ENCODE measurements at places on chromosomes 2 and 18.

DNA sequence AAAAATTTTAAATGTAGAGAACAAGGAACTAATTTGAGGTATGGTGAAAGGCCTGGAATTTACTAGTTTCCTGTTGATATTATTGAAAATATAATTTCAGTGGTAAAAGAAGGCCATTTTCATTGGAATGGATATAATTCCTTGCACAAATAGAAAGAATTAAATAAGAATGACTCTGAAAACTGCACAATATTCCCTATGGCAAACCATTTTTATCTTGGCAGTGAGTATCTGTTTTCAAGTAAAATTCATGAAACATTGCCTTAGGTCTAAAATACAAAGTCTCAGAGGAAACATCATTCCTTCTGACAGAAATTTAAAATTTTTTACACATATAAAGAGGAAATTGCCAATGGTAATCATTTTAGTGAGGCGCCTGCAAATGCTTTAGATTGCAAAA is 1468.3 kb downstream of the LRP1B start:
- no peak for DNase-seq

GRCh38 chr2:29518010-29518409 is 402.8 kb downstream of the CLIP4 start:
- no peak for DNase-seq

DNA sequence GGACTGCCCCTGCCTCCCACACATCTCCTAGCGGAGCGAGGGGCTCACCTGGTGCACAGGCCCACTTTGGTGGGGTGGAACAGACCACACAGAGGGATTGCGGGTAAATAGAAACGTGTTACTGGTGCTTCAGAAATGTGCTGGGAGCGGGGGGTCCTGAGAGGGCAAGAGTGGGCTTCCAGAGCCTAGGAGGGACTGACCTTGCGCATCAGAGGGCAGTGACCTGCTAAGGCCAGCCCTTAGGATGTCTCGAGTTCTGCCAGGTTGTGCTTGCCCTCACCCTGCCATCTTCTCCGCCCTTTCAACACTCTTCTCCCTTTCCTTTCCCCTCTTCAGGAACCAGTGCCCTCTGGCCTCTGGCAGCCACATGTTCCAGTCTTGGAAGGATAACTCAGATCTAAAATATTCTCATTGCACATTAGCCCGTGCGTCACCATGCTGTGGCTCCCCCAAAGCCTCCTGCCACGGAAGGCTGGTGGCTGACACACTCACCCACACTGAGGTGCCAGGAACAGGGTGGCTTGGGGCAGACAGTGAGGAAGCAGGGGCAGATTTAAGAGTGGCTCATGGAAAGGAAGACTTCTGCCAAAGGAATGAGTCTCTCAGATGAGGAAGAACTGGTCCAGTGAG is 89.6 kb downstream of the MCFD2 start:
- DNase-seq = no peak

DNA sequence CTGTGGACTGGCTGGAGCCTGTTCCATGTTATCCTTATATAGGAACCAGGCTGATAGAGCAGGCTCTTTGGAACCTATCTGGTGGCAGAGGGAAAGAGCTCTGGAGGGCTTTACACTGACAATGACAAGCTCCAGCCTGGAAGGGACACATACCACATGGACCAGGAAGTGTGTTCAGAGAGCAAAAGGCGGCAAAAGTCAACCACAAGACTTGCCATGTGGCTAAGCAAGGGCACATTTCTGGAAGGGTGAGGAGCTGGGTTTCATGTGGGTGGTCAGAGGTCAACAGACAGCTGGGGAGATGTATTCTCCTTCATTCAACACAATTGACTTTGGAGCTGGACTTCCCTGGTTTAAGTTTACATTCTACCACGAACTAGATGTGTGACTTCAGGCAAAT is 325.2 kb downstream of the DYSF start:
- no peak for DNase-seq

GRCh38 chr2:97354576-97354975 is 235.1 kb downstream of the ANKRD36B start:
- DNase-seq = no peak

DNA sequence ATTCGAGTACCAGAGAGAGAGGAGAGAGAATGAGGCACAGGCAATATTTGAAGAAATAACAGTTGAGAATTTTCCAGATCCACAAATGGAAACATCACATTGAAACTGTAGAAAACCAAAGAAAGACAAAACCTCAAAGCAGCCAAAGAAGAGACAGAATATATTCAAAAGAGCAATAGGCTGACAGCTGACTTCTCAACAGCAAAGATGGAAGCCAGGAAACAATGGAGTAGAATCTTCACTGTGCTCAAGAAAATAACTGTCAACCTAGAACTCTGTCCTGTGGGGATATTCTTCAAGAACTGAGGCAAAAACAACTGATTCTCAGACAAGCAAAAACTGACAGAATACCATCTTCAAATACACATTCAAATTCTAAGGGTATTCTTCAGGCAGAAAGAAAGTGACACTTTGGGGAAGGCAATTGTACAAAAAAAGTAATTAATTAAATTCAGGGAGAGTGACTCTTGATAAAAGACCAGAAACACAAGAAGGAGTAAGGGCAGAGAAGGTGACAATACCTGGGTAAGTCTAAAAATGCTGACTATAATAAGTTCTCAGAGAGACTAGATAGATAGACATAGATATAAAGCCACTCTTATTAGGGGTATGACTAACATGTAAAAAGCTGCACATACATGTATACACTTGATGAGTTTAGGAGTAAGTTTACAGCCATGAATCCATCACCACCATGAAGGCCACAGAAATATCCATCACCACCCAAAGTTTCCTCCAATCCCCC is 25.6 kb downstream of the ANKMY1 start:
- DNase-seq = no peak

- DNase-seq = no peak
Measured at GRCh38 chr2:64657411-64657810, 3.7 kb upstream of the SERTAD2 start.

DNA sequence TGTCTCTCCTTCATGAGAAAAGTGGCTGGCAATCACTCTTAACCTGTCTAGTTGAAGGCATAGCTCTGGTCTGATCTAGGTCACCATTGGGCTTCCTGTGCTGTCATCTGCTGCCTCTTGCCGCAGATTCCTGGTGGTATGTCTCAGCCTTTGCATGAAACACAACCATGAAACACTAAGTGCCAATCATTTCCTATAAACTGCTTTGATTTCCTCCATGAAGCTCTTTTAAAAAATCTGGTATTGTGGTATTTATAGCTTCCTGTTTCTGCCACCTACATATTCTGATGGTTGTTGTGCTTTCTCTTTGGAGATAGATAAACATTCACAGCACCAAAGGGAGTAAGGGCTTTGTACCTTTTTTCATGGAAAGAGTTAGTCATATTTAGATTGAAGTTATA is 120.0 kb upstream of the EPC2 start:
- DNase-seq = peak; percentile 65

GRCh38 chr2:42246562-42246961 is 77.4 kb downstream of the EML4 start:
- DNase-seq = no peak

DNA sequence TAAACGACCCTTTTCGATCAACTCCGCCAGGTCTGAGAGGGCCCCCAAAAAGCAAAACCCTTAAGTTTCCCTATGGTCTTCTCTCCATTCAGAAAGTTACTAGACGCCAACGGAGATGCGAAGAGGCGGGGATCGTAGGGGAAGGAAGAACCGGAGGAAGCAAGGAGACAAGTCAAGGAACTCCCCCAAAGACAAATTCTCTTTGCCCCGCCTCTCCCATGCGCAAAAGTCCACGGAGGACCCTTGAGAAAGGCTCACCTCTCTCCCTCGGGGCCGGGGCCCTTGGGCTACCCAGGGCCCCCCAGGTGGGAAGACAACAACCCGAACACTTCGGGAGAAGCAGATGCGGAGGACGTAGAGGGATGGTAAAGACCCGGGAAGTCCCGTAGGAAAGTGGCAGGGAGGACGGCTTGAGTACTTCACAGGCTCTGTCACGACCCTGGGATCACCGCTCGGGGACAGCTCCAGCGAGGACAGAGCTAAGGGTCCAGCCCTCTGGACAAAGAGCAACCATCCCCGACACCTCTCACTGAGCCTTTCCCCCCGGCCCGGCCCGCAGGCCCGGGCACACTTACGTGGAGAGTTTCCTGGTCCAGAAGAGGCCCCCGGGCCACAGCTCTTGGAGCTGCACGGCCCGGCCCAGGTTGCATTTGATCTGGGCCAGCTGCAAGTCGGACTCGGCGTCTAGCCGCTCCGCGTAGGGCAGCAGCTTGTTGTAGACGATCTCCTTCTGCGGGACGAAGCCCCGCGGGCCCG is 647 bp downstream of the PSME4 start:
- peak; percentile 18 for DNase-seq

- DNase-seq = no peak
Measured at GRCh38 chr2:113038291-113038690, 14.4 kb downstream of the IL36B start.

DNA sequence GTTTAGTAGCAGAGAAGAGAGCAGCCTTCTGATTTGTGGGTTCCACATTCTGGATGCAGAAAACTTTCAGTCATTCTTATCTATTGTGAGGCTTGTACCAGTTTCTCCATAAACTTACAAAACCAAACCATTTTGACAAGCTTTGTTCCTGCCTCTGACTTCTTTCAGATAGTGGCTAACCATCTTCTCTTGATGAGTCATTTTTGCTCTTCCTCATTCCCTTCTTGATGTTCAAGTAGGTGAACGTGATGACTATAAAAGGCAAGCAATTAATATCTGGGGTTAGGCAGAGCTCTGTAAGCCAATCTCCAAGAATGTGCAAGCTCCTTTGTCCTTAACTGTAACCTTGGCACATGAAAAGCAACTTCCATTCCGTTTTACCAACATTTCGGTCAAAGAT is 2083.1 kb upstream of the PIK3C3 start:
- no peak for DNase-seq

DNA sequence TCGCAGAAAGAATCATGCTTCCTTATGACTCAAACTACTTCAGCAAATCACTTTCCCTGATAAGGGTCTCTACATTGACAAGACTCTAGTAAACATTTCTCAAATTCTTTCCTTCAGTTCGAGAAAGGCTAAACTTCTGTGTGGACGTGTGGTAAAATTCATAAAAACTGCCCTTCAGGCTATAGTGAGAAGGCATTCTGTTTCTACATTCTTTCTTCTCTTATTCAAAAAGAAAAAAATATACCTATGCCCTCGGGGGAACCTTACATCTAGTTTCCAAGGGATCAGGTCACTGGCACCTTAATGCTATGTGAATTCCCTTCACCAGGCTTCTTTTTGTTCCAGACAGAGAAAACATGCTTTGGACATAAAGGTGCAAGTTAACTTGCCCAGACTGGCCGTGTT is 4.9 kb downstream of the VIT start:
- DNase-seq = no peak

- DNase-seq = no peak
Measured at GRCh38 chr18:35284841-35285240, 5.2 kb downstream of the ZSCAN30 start.

DNA sequence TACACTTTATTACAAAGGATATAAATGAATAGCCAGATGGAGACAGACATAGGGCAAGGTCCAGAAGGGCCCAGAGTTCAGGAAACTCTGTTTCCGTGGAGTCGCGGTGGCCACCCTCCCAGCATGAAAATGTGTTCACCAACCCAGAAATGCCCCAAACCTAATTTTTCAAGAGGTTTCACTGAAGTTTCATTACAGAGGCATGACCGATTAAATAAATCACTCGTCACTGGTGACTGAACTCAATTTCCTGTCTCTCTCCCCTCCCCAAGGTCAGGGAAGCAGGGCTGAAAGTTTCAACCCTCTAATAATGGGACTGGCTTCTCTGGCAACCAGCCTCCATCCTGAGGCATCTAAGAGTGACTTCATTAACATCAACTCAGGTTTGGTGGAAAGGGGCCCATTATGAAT is 22.4 kb downstream of the USP40 start:
- no peak for DNase-seq

DNA sequence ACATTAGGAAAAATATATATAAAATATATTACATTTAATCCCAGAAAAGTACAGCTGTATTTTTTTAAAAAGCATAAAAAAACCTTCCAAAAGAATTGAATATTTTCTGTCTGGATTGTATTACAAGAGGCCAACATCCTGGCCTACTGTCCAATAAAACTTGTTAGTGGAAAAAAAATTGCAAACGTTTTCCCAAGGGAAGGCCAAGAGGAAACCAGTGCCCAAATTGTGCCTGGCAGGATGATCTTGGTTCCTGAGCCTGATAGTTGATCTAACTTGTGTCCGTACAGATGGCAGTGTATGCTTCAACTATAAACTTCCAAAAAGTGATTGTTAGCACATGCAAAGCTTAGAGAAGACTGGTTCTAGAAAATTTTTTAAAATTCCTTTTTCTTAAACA is 90.6 kb upstream of the LPIN2 start:
- no peak for DNase-seq

- no peak for DNase-seq
Measured at GRCh38 chr2:43038034-43038695, 188.2 kb downstream of the ZFP36L2 start.

- DNase-seq = no peak
Measured at GRCh38 chr2:128984855-128985254, 666.2 kb upstream of the HS6ST1 start.

- no peak for DNase-seq
Measured at GRCh38 chr2:46747297-46747818, 168.2 kb downstream of the MCFD2 start.

DNA sequence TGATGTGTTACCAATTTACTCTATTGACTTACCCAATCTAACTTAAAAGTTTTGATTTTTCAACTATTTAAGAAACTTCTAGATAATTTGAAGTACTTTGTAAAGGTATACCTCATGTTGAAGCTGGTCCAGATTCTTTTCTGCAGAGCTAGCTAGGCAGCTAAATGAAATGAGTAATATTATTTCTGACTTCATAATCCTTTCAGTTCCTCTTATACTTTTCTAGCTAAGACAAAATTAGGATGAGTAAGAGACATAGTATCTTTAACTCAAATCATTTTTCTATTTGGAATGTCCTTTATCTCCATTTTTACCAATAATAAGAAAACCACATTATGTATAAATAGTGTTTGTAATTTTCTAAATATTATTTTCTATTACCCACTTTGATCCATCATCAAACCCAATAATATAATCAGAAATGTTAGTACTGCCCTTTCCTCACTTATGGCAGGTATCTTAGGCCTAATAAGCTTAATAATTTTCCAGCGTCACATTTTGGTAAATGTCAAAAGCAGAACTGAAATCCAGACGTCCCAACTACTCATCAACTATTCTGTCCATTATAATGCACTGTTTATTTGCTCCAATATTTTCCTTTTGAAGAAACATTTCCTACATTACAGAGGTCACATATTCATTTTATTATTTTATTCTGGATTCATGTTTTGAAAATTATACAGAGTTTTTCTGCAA is 456.6 kb downstream of the THSD7B start:
- no peak for DNase-seq

- DNase-seq = no peak
Measured at GRCh38 chr18:79760881-79761280, 36.9 kb upstream of the KCNG2 start.

DNA sequence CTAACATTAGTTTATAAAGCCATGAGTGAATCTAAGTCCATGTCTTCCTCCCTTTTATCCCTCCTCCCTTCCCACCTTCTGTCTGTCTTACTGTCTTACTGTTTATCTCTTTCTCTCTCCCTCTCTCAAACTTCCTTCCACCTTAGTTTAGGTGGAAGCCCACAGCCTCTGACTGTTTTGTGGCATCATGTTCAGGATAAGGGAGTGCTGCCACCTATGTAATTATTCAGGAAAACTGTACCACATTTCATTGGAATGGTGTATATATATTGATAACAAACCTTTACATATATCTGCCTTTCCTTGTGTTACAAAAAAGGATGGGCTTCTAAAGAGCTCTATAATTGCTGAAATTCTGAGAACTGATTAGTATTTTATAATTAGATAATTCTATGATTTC is 48.7 kb downstream of the NETO1 start:
- DNase-seq = no peak

GRCh38 chr2:158651358-158652057 is 143.6 kb upstream of the DAPL1 start:
- DNase-seq = no peak
